ENCODE measurements at places on chromosomes 1 and 21.

- DNase-seq: no peak
Measured at GRCh38 chr21:45026066-45026745, 48.2 kb upstream of the ADARB1 start.

DNA sequence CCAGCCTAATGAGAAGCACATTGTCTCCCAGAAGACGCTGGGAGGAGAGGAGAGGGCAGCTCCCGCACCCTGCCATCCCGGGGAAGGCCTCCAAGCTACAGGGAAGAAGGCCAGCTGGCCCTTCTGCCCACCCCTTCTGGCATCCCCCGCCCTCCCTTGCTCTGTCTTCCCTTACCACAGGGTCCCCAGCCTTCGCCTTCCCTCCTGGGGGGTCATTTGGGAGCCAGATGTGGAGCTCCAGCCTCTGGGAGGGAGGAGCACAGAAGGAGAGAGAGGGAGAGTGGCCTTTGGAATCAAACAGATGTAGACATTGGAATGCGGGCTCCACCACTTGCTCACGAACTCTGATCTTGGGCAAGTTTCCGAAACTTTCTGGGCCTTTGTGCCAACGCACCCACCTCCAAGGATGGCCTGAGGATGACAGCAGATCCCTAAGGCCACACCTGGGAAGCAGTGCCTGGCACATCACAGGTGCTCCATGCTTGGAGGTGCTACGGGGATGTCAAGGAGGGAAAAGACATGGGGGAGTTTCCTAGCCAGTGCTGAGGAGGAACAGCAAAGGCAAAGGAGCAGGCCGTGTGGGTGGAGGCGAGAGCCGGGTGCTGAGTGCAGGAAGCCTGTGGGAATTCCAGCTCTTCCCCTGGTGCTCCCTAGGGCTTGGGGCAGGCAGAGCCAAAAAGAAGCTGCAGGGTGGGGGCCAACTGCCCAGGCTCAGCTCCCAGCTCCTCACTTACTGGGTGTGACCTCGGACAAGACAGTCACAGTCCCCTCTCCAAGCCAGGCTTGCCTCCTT lies 23.1 kb upstream of the RSPO1 start:
- DNase-seq: no peak

DNA sequence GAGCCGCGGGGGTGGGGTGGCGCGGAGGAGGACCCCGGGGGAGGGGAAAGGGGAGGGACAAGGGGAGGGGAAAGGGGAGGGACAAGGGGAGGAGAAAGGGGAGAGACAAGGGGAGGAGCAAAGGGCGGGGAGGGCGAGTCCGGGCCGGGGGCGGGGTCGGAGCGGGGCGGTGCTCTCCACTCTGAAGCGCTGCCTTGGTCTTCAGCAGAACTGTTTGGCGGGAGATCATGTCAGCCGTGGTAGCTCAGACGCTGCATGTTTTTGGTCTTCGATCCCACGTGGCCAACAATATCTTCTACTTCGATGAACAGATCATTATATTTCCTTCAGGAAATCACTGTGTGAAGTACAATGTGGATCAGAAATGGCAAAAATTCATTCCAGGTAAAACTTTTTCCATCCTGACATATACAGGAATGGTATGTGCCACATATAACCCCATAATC lies 420 bp downstream of the CFAP57 start:
- DNase-seq: peak; percentile 26

- no peak for DNase-seq
Measured at GRCh38 chr1:170548497-170548896, 16.5 kb downstream of the GORAB start.

GRCh38 chr1:234934611-234935033 lies 194.0 kb downstream of the TOMM20 start:
- DNase-seq: peak; percentile 93

- DNase-seq: no peak
Measured at GRCh38 chr1:15737324-15738319, 1.6 kb downstream of the SLC25A34 start.
